Neural progenitor cell (in vitro differentiated cells): ENCODE measurements at places on chromosomes 3 and 15. TPM values are rescaled to one million over a fixed set of nuclear protein-coding genes. Genes with fewer than 3 reads are reported as not detected.
A peak's percentile ranks its signal among the peaks of the same experiment; 100 is the strongest.

- H3K36me3 ChIP-seq: no peaks in the 10 kb centered on the region
- H3K27me3 ChIP-seq: no peaks in the 10 kb centered on the region
- H3K27ac ChIP-seq: no peak overlapping the region
- no peak overlapping the region for H3K4me3 ChIP-seq
- no peaks in the 10 kb centered on the region for H3K4me1 ChIP-seq
- DNase-seq: no peak
Observed at GRCh38 chr15:69008056-69008455, 6.4 kb upstream of the NOX5 start.

DNA sequence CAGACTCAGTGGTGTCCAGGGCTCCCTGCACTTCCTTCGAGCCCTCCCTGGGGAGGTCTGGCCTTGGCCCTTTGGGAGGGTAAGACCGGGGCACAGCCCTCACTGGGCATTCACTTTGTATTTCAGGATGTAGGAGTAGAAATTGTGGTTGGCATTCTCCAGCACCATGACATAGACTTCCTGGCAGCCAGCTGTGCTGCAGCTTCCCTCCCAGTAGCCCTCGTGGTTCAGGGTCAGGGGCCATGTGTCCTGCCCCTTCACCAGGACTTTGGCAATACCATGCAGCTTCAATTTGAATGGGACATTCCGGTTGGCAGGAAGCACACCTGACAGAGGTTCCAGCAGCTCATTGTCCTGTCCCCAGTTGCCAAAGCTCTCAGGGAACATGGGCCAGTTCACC is 47.3 kb downstream of the KY start:
- no peaks in the 10 kb centered on the region for H3K36me3 ChIP-seq
- H3K4me3 ChIP-seq: no peak overlapping the region
- peaks cover 33% of the 10 kb centered on the region for H3K4me1 ChIP-seq
- no peak overlapping the region for H3K27ac ChIP-seq
- H3K27me3 ChIP-seq: peaks cover 22% of the 10 kb centered on the region
- DNase-seq: no peak

DNA sequence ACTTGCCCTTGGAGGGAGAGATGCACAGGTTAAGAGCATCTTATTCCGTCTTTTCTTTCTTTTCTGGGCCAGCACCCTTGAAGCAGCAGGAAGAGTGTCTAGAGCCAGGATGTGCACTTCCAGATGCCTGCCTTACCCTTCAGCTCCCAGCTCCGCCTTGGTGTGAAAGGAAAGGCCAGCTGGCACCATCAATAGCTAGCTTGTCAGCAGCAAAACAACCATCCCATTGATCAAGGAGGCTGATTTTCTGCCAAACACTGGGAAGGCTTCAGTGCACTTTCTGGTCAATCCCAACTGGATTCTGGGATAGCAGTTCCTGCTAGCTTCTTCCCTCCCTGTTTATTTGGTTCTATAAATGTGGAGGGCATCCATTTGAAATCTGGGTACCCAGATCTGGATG is 110.9 kb upstream of the GALNT15 start:
- no peak overlapping the region for H3K27ac ChIP-seq
- H3K27me3 ChIP-seq: no peaks in the 10 kb centered on the region
- DNase-seq: no peak
- H3K4me1 ChIP-seq: no peaks in the 10 kb centered on the region
- H3K4me3 ChIP-seq: no peak overlapping the region
- H3K36me3 ChIP-seq: no peaks in the 10 kb centered on the region

- H3K27me3 ChIP-seq: no peaks in the 10 kb centered on the region
- peaks cover 17% of the 10 kb centered on the region for H3K36me3 ChIP-seq
- no peak overlapping the region for H3K27ac ChIP-seq
- no peak for DNase-seq
Observed at GRCh38 chr15:41464889-41465580, 28.6 kb upstream of the ITPKA start.

DNA sequence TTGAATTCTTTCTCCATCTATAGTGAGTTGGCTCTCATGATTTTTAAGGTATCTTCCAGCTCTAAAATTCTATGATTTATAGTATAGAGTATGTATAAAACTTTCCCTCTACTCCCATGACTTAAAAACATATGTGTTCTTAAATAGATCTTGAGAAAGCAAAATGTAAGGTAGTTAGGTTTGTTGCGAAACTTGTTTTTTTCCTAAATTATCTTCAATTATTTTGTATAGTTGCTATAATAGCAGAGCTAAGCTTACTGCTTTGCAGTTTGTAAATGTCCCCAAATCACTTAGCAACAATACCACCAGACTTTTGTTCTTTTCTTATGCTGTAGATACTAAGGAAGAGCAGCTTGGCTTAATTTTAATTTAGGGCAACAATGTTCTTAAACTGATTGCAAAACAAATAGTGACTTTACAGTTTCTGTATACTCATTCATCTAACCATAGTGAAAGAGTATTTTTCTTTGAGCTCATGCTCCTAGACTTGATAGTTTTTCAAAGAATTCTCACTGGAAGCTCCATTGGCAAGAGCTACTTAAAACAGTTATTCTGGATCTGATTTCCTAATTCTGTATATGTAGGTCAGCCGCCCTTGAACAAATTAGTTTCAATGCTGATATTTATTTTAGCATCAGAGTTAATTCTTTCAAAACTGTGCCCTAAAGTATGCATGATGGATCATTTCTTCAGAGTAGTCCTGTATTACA is 61.2 kb downstream of the LYSMD4 start:
- no peaks in the 10 kb centered on the region for H3K4me1 ChIP-seq
- H3K27ac ChIP-seq: no peak overlapping the region
- H3K27me3 ChIP-seq: no peaks in the 10 kb centered on the region
- no peak for DNase-seq

GRCh38 chr3:171833789-171834460 is 9.2 kb upstream of the TMEM212 start:
- no peak for DNase-seq
- no peaks in the 10 kb centered on the region for H3K27me3 ChIP-seq
- H3K4me1 ChIP-seq: peaks cover 6% of the 10 kb centered on the region
- H3K36me3 ChIP-seq: no peaks in the 10 kb centered on the region
- no peak overlapping the region for H3K4me3 ChIP-seq

GRCh38 chr3:10949197-10949596 is 43.4 kb upstream of the SLC6A1 start:
- H3K4me3 ChIP-seq: no peak overlapping the region
- H3K27ac ChIP-seq: no peak overlapping the region
- no peaks in the 10 kb centered on the region for H3K36me3 ChIP-seq
- H3K27me3 ChIP-seq: no peaks in the 10 kb centered on the region
- H3K4me1 ChIP-seq: no peaks in the 10 kb centered on the region

GRCh38 chr3:161208931-161209330 is 12.2 kb upstream of the NMD3 start:
- no peaks in the 10 kb centered on the region for H3K27me3 ChIP-seq
- DNase-seq: no peak
- peaks cover 27% of the 10 kb centered on the region for H3K4me1 ChIP-seq
- H3K4me3 ChIP-seq: no peak overlapping the region
- no peak overlapping the region for H3K27ac ChIP-seq

DNA sequence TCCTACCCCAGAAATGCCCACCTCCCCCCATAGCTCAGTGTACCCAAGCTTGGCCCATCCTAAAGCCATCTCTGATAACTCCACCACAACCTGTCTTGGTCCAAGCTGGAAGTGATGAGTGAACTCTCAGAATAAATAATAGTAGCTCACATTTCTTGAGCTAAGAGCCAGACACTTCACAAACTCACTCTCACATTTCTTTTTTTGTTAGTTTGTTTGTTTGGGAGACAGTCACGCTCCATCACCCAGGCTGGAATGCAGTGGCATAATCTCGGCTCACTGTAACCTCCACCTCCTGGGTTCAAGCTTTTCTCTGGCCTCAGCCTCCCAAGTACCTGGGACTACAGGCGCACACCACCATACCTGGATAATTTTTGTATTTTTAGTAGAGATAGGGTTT is 46.2 kb downstream of the LIPC start:
- DNase-seq: no peak
- no peaks in the 10 kb centered on the region for H3K27me3 ChIP-seq
- H3K27ac ChIP-seq: no peak overlapping the region
- H3K4me1 ChIP-seq: peaks cover 29% of the 10 kb centered on the region
- no peaks in the 10 kb centered on the region for H3K36me3 ChIP-seq
- no peak overlapping the region for H3K4me3 ChIP-seq

DNA sequence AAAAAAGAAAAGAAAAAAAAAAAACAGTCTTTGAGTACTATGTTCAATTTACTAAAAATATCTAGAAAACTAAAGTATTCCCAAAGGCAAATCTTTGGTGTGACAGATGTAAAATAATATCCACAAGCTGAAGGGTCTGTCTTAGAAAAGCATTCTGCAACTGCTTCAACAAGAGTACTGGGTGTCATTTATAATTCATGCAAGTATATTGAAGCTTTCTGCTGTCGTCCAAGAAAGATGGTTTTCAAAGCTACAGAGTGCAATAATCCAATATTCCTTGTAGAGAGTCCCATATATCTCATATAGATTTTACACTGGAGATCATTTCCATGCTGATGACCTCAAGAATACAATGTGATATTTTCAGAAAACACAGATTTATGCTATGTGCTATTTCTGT is 90.9 kb upstream of the SUCLG2 start:
- H3K4me1 ChIP-seq: no peaks in the 10 kb centered on the region
- no peak overlapping the region for H3K4me3 ChIP-seq
- no peak for DNase-seq
- H3K27ac ChIP-seq: no peak overlapping the region

DNA sequence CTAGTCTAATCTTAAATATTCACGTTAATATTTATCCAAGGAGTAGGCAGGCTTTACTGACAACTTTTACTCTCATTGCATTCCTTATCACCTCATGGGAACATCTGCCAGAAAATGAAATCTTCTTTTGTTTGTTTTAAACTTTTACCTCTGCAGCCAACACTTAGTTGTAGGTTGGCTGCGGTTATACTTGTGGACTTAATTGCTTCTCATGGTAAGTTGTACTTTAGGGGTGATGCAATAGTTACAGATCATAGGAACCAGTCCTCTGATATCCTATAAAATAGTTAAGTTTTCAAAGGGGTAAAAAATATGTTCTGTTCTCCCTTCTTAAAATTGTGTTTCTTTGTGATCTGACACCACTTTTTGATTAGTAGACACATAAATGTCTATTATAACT is 321.9 kb downstream of the ZPLD1 start:
- H3K27ac ChIP-seq: no peak overlapping the region
- no peak for DNase-seq
- no peaks in the 10 kb centered on the region for H3K27me3 ChIP-seq
- peaks cover 4% of the 10 kb centered on the region for H3K4me1 ChIP-seq
- H3K36me3 ChIP-seq: no peaks in the 10 kb centered on the region

GRCh38 chr3:11238880-11239279 is 33.3 kb upstream of the ATG7 start:
- H3K4me1 ChIP-seq: no peaks in the 10 kb centered on the region
- no peak overlapping the region for H3K27ac ChIP-seq
- no peak for DNase-seq
- H3K4me3 ChIP-seq: no peak overlapping the region

- peaks cover 39% of the 10 kb centered on the region for H3K4me1 ChIP-seq
- no peak overlapping the region for H3K4me3 ChIP-seq
- DNase-seq: no peak
- no peaks in the 10 kb centered on the region for H3K27me3 ChIP-seq
Observed at GRCh38 chr15:98690272-98690950, 42.1 kb downstream of the IGF1R start.

GRCh38 chr3:184222521-184222920 is 6.9 kb upstream of the VWA5B2 start:
- H3K4me3 ChIP-seq: no peak overlapping the region
- DNase-seq: no peak
- no peak overlapping the region for H3K27ac ChIP-seq
- H3K27me3 ChIP-seq: peaks cover 28% of the 10 kb centered on the region
- no peaks in the 10 kb centered on the region for H3K4me1 ChIP-seq
- no peaks in the 10 kb centered on the region for H3K36me3 ChIP-seq

GRCh38 chr3:108251265-108251664 is 29.0 kb upstream of the IFT57 start:
- no peaks in the 10 kb centered on the region for H3K27me3 ChIP-seq
- no peak overlapping the region for H3K27ac ChIP-seq
- DNase-seq: no peak
- no peaks in the 10 kb centered on the region for H3K4me1 ChIP-seq
- H3K36me3 ChIP-seq: no peaks in the 10 kb centered on the region

GRCh38 chr15:78260489-78260888 is 3.9 kb upstream of the DNAJA4 start:
- H3K27ac ChIP-seq: no peak overlapping the region
- no peaks in the 10 kb centered on the region for H3K4me1 ChIP-seq
- H3K4me3 ChIP-seq: no peak overlapping the region
- no peaks in the 10 kb centered on the region for H3K36me3 ChIP-seq
- DNase-seq: no peak

DNA sequence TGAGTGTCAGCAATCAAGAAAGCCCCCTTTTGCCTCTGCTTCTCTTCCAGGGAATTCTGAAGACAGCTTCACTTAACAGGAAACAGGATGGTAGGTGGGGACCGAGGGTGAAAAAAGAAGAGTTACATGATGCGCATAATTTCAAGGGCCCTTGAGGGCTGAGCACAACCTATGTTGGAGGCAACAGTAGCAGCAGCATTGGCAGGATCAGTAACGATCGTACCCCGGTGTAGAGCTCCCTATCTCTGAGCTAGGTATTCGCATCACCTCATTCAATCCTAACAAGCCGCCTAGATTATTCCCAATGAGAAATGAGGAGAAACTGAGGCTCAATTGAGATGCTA is 432 bp upstream of the RAD54L2 start:
- H3K36me3 ChIP-seq: no peaks in the 10 kb centered on the region
- H3K4me3 ChIP-seq: peak overlapping the region; percentile 99
- H3K27me3 ChIP-seq: no peaks in the 10 kb centered on the region
- no peak for DNase-seq
- peak overlapping the region; percentile 97 for H3K27ac ChIP-seq

GRCh38 chr15:52256366-52256765 is 39.2 kb downstream of the MYO5C start:
- H3K4me3 ChIP-seq: no peak overlapping the region
- H3K27me3 ChIP-seq: no peaks in the 10 kb centered on the region
- no peak overlapping the region for H3K27ac ChIP-seq
- peaks cover 27% of the 10 kb centered on the region for H3K4me1 ChIP-seq
- H3K36me3 ChIP-seq: no peaks in the 10 kb centered on the region
- DNase-seq: peak; percentile 65

DNA sequence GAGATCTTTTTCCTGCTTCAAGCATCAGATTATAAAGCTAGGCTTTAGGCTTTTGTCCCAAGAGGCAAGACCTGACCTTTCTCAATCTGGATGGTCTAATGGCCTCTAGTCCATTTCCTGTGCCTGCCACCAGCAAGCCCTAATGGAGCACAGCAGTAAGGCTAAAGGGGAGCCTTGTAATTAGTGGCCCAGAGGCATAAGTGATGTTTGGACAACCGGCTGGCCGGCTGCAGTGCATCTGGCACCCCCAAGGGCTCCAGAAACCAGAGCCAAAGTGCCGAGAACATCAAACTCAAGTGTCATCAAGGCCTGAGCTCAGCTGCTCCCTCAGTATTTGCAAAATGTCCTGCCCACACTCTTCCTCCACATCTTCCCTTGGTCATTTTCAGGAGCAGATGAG is 31.9 kb upstream of the RTP4 start:
- no peak for DNase-seq
- H3K27me3 ChIP-seq: no peaks in the 10 kb centered on the region
- no peak overlapping the region for H3K27ac ChIP-seq
- no peaks in the 10 kb centered on the region for H3K36me3 ChIP-seq

The MEIS2 gene
- 18.3 and 21.5 TPM in 2 replicates for total RNA-seq

The KLHL25 gene
- 12.1 and 25.3 TPM in 2 replicates for total RNA-seq

The STAB1 gene
- 0.06 TPM in 1 of 2 replicates, not detected in the other for total RNA-seq

The HCLS1 gene
- not detected in 2 replicates for total RNA-seq

The GOLGA6L7 gene
- total RNA-seq: not detected in 2 replicates

The CXCR6 gene
- total RNA-seq: not detected in 2 replicates

The CATSPER2 gene
- total RNA-seq: 1.1 and 1.5 TPM in 2 replicates

The SYNPR gene
- 0.30 and 0.59 TPM in 2 replicates for total RNA-seq

The ACKR4 gene
- total RNA-seq: not detected in 2 replicates

The THUMPD3 gene
- total RNA-seq: 20.5 and 23.9 TPM in 2 replicates

The ZCWPW2 gene
- total RNA-seq: 0.60 and 0.87 TPM in 2 replicates

The SMAD3 gene
- total RNA-seq: 12.5 and 14.3 TPM in 2 replicates

The CHRM5 gene
- total RNA-seq: not detected in 2 replicates

The DAZL gene
- 3.2 and 4.7 TPM in 2 replicates for total RNA-seq

The TM4SF18 gene
- not detected in 2 replicates for total RNA-seq
